Stimulated activated CD4-positive, alpha-beta T cell treated with anti-CD3 and anti-CD28 coated beads, Interleukin-1b, Interleukin-23, amount 100 ng/mL, for 4 hours (primary cell): ENCODE measurements at places on chromosomes 16 and 17.
A peak's percentile ranks its signal among the peaks of the same experiment; 100 is the strongest.

- no peak for DNase-seq
Measured at GRCh38 chr17:416293-417206, 63.9 kb upstream of the RPH3AL start.

DNA sequence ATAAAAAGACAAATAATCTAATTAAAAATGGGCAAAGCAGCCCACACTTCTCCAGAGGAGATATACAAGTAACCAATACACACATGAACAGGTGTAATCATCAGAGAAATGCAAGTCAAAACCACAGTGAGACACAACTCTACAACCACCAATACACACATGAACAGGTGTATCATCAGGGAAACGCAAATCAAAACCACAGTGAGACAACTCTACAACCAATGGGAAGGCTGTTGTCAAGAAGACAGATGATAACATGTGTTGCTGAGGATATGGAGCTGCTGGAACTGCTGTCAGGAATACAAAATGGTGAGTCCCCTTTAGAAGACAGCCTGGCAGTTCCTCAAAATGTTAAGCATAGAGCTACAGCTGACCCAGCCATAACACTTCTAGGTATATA lies 22.5 kb upstream of the ENGASE start:
- DNase-seq = no peak

- no peak for DNase-seq
Measured at GRCh38 chr17:6910987-6911603, 79.6 kb upstream of the TEKT1 start.

- DNase-seq = no peak
Measured at GRCh38 chr17:55654821-55655220, 67.8 kb downstream of the TMEM100 start.

GRCh38 chr16:75593308-75593707 lies 27.1 kb downstream of the GABARAPL2 start:
- DNase-seq = no peak

- DNase-seq = peak; percentile 37
Measured at GRCh38 chr16:22318690-22319358, 21.6 kb downstream of the POLR3E start.

DNA sequence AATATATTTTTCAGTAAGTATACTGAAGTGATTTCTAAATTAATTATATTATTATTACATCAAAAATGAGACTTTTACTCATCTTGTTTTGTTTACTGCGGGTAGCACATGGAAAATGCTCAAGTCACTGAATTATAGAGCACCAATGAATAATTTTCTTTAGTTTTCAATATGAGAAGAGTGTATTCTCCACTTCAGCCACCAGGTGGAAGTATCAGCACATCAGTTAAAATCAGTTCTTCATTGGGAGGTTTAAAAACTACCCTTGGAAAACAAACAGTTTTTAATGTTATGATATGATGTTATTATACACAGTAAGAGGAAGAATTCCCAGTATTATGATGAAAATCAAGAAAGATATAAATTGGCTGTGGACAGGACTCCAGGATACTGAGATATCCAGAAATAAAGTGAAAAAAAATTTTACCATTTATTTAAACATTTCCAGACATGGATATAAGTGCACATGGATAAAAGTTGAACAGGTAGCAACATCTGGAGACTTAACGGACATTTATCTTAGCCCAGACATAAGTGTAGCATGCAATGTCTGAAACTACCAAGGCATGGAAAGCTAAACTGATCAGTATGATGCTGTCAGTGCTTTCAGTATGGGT lies 467.3 kb downstream of the KCNJ2 start:
- no peak for DNase-seq

GRCh38 chr16:57366544-57367040 lies 5.7 kb upstream of the CX3CL1 start:
- no peak for DNase-seq

DNA sequence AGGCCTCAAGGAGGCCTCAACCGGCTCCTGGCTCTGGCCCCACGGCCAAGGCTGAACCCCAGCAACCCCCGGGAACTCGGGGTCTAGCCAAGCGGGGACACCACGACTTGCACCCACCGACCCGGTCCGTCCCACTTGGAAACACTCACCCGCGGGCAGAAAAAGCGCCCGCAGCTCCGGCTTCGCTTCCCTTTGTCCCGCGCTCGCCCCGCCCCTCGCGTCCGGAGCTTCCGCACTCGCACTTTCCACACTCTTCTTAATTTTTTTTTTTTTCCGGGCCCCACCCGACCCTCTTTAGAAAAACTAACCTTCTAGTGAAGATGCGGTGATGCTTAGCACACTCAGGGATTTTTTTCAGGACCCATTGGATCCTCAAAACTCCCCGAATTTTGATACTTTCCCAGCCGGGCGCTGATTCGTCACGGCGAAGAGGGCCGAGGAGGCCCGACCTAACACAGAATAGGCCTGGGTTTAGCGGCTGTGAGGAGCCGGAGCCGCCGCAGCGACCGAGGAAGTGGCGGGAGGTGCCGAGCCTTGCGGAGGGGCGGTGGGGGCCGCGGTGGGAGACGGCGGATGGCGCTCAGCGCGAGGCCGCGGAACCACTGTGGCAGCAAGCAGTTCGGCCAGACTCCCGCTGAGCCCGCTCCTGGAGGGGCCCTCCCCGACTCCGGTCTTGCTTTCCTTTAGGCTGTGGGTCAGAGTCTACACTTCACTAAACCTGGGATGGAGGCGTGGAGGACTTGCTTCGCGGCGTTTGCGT lies at the start of gene SMARCE1:
Gene SMARCE1, minus strand, starts transcription at position 195 of the 760 bp plus-strand sequence. CDS start 2,016 bp downstream, outside the sequence.
- DNase-seq = peak; percentile 53

GRCh38 chr17:50681263-50682200 lies 26.2 kb downstream of the ANKRD40 start:
- no peak for DNase-seq

GRCh38 chr16:11140867-11141266 lies 115.1 kb downstream of the SOCS1 start:
- no peak for DNase-seq

GRCh38 chr17:14793237-14793636 lies 471.9 kb downstream of the PMP22 start:
- DNase-seq = no peak

DNA sequence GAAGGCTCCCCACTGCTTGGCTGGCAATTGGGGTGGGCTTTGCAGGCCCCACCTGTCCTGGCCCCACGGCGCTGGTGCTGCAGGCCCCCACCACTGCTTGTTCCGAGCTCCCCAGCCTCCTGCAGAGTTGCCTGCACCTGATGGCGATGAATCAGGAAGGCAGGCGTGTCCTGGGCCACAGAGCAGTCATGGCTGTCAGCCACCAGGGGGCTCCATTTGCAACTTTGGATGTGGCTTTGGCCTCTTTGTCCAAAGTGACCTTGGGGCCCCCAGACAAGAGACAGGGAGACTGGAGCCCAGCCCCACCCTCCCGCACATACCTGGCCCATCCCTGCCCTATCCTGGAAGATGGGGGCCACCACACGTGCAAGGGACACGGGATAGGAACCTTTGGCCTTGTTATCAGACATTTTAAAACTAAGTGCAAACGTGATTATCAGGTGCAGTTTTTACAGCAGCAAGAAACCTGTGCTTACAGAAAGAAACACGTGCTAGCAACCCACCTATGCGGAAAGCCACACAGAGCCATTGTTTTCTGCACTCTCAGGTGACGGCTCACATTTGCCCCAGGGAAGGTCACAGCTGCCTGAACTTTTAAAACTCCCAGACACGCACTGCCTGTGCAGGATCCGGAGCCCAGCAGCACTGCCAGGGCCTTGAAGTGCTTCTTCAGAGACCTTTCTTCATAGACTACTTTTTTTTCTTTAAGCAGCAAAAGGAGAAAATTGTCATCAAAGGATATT lies at the start of gene DNASE1:
Gene DNASE1, plus strand, starts transcription at position 443 of the 743 bp plus-strand sequence. CDS start 683 bp downstream, outside the sequence.
- peak; percentile 30 for DNase-seq

- no peak for DNase-seq
Measured at GRCh38 chr17:37741341-37742115, 3.3 kb downstream of the HNF1B start.

DNA sequence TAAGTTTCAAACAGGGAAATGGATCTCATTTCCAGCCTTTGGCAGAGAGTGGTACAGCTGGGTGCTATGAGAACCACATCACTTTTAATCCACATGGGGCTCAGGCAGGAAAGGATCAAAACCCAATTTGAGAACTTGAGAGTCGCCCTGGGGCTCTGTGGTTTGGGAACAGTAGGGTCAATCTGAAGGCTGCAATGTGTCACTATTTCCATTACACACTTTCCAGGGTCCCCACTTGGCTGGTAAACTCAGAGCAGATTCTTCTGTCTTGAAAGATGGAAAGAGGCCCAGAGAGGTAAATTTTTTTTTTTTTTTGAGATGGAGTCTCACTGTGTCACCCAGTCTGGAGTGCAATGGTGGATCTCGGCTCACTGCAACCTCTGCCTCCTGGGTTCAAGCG lies 6.7 kb upstream of the HIGD1B start:
- no peak for DNase-seq

DNA sequence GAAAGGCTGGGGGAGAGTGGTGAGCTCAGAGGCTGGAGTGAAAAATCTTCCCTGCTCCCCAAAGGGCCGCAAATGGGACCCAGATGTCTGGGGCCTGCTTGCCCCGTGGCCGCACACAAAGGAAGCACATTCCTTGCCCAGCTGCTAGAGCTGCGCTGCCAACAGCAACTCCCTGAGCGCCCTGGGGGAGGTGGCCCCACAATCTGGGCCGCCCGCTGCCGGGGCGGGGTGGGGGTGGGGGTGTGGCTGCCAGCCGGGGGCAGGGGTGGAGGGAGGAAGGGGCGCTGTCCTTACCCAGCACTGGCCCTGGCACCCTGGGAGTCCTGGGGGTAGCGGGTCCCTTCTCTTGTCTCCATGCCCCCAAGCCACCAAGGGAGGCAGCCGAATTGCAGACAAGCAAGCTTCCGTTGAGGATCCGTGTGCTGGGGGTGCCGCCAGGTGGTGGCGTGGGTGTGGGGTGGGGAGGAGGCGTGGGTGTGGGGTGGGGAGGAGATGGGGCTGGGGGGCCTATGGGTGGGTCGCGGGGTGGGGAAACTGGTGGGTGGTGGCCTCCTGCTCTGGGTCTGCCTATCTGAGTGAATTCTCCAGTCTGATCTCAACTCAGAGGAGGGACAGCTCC lies 48.4 kb upstream of the PABPN1L start:
- DNase-seq = no peak

- DNase-seq = no peak
Measured at GRCh38 chr17:17019891-17020456, 22.3 kb upstream of the MPRIP start.

GRCh38 chr17:28216528-28216927 lies 102.5 kb upstream of the TMEM97 start:
- no peak for DNase-seq

- DNase-seq = no peak
Measured at GRCh38 chr16:23343643-23344612, 41.8 kb downstream of the SCNN1B start.
